Iris pigment epithelial cell (primary cell): ENCODE measurements at places on chromosomes 3 and 15.

GRCh38 chr3:52367891-52368880, 52.1 kb downstream of the DNAH1 start:
- no peak for DNase-seq

GRCh38 chr3:53795789-53796560, 50.2 kb downstream of the CHDH start:
- DNase-seq = no peak

GRCh38 chr3:149581681-149582370, 76.0 kb downstream of the WWTR1 start:
- DNase-seq = peak; percentile 90

DNA sequence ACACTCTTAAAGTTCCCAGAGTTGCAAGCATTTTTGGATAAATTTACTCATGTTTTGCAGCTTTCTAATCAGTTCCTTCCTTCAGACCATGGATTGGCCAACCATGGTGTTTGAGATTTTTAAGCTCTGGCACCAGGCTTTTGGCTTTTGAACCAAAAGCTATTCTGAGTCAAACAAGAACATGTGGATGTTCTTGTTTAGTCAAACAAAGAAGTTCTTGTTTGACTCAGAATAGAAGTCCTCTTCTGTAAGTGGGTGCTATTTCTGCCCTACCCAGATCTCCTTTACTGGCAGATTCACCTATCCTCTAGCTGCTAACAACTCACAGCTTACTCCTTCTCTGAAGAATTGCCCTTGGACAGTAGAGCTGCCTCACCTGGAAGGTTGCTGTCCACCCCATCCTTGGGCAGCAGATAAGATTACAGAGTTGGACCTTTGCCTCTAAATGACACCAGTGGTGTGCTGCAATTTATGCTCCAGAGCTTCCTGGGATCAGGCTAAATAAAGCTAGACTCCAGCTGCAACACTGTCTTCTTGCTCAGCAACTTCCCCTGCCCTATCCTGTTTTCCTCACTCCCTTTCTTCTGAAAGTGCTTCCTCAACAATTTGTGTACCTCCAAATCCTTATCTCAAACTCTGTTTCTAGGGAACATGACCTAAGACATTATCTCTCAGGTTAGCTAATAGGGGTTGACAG, 65.6 kb downstream of the COL6A6 start:
- no peak for DNase-seq

GRCh38 chr3:48560648-48561018, 2.9 kb downstream of the UCN2 start:
- DNase-seq = no peak

DNA sequence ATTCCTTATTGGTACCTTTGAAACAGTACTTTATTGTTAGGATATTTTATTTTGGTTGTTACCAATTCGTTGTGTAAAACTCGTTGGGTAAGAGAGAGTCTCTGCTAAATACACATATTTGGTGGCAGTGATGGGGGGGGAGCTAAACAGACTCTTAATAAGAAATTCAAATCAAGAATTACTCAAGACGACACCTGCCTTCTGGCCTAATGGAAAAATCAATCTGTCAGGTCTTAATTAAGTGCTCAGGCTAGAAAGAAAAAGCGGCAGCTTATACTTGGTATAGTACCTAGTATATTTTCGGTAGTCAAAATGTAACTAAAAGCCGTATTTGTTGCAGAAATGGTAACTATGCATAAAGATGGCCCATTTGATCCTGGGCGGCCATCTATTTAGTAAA, 18.2 kb downstream of the FOXP1 start:
- DNase-seq = no peak

- DNase-seq = peak; percentile 54
These were observed 93.2 kb downstream of the DGKG start for GRCh38 chr3:186268616-186269448.

GRCh38 chr3:108899530-108899929, 54.1 kb downstream of the GUCA1C start:
- no peak for DNase-seq

- DNase-seq = peak; percentile 38
These were observed at the start of gene DOCK3 for GRCh38 chr3:50674349-50675178. DOCK3 (plus strand) TSS chr3:50674927; CDS start chr3:50675264, 337 bp downstream.

GRCh38 chr15:89175617-89176191, 45.7 kb downstream of the RLBP1 start:
- DNase-seq = no peak

GRCh38 chr3:37500518-37500917, 326.1 kb upstream of the LRRFIP2 start:
- DNase-seq = no peak

GRCh38 chr3:120102674-120103073, 8.4 kb upstream of the GSK3B start:
- DNase-seq = no peak
